Cortex of kidney (tissue), 1 donor: ENCODE measurements at places on chromosomes 3 and 15.

- no peak for DNase-seq
Observed at GRCh38 chr15:59158701-59159034, 48.0 kb upstream of the LDHAL6B start.

DNA sequence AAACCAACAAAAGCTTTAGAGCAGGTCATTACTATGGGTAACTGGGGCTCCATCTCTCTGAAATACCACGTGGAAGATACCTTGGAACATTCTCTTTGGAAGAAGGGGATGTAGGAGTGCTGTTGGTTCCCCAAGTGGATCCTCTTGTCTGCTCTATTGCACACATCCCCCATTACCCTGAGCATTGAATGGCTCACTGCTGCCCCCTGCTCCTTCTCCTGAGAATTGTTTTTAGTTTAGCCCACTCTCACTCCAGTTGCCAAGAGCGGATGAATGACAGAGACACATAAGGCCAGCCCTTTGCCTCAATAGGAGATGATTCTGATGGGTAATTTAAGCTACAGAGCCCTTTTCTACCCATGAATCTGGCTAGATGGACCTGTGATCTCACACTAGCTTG lies 135.6 kb upstream of the SUCLG2 start:
- DNase-seq, result no peak

GRCh38 chr15:60932051-60932915 lies 296.8 kb downstream of the RORA start:
- no peak for DNase-seq

- no peak for DNase-seq
Observed at GRCh38 chr3:132659365-132660051, at the start of gene ACAD11. Gene ACAD11, minus strand, starts transcription at chr3:132659809. Its CDS starts 58 bp downstream, at chr3:132659751.

DNA sequence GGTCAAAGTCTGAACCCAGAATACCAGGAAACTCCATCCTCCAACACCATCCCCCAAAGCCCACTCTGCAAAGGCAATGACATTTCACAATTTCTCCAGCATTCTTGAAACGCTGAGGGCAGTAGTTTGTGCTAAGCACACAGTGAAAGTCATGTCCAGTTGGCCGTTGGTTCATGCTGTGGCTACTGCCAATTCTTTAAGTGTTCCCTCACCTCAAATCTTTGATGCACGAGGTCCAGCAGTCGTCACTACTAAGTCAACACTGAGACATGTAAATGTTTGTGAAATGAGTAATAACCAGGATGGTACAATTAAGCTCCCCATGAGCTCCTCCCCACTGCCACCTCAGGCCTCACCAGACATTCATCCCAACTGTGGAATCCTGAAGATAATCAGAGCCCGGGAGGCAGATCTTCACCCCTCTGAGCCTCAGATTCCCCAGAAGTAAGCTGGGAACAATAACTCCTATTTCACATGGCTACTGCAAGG lies 7.0 kb downstream of the SUCLG2 start:
- DNase-seq, result no peak

DNA sequence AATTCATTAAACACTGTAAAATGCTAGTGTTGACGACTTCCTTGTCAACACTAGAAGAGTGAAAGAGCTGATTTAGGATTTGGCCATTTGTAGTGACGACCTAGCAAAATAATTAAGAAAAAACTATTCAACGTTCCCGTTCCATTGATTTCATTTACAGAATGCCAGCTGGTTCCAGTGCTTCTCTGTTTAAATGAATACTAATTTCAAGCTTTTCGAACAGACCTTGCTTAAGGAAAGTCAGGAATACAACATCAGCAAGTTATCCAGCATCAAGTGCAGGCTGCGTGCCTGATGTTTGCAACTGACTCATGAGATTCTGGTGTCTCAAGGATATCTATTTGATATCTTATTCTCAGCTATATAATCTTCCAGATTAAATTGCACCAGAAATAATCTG lies 98.4 kb upstream of the BHLHE40 start:
- no peak for DNase-seq

- no peak for DNase-seq
Observed at GRCh38 chr3:47365213-47366153, 15.3 kb upstream of the PTPN23 start.

GRCh38 chr3:48475188-48475587 lies 28.7 kb downstream of the ATRIP start:
- DNase-seq, result no peak

- no peak for DNase-seq
Observed at GRCh38 chr3:15277861-15278500, 54.4 kb downstream of the SH3BP5 start.

GRCh38 chr3:55664387-55664786 lies 177.3 kb upstream of the WNT5A start:
- DNase-seq, result no peak

GRCh38 chr3:51530485-51530884 lies 8.0 kb upstream of the RAD54L2 start:
- DNase-seq, result no peak

DNA sequence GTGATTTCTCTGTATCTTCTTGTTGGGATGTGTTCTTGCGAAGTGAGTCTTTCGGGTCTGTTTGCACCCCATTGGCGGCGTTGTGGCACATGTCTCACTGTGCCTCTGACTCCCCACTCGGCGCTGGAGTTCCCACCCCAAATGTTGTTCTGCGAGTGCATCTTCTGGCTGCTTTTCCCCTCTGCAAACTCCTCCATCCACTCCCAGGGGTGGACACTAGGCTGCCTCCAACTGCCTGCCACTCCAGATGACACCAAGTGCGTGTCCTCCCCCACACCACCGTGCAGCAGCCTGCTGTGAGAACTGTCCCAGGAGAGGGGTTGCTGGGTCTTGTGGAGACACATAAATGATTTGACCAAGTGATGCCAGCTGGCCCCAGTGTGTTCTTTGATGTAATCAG lies 17.6 kb downstream of the EFCC1 start:
- no peak for DNase-seq

GRCh38 chr3:55322638-55323037 lies 164.5 kb downstream of the WNT5A start:
- DNase-seq, result no peak

DNA sequence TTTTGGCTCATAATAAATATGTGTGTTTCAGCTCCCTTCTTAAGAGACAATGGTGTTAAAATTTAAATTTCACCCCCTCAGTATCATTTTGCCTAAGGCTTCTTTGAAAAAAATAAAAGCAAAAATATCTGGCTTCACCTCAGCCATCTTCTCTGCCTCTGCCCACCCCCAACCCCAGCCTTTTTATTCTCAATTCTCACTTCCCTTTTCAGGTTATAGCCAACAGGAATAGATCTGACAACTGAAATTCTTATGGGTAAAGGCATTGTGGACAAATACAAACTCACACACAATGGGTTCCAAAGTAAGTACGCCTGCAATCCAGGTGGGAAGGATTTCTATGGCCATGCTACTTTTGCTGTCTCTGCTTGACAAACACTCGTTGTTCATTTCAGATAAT lies 399.0 kb upstream of the ARRDC4 start:
- DNase-seq, result no peak

DNA sequence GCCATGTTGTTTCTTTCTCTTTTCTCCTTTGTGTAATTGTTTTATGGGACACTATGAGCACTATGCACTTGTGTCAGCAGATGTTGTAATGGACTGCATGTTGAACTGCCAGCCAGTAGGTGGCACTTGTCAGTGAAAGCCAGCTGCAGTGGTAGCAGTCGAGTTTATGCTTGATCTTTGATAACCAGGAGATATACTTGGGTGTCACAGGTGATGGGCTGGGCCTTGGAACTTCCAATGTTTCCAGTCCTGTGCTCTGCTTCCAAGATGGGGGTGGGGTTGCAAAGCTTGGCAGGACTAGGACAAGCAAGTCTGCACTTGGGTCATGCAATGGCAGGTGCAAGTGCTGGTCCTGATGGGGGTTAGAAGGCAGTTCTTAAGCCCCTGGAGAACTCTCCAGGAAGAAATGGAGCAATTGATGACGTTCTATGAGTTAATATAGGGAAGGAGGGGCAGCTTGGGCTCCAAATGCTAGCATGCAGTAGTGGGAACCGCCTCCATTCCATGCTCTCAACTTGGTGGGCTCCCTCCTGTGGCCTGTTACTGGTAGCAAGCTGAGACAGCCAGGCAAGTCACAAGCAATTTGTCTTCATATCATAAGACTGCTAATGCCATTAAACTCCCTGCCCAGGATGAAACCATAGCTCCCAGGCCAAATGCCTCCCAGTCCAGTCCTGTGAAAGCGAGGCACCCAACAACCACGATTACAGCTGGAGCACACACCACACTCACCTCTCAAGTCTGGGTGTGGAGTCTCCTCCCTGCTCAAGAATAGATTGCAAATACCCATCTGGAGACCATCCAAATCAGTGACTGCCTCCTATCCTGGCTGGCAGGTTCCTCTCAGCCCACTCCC lies 287.2 kb downstream of the CGGBP1 start:
- no peak for DNase-seq

- no peak for DNase-seq
Observed at GRCh38 chr15:56207711-56208110, 36.0 kb downstream of the RFX7 start.

DNA sequence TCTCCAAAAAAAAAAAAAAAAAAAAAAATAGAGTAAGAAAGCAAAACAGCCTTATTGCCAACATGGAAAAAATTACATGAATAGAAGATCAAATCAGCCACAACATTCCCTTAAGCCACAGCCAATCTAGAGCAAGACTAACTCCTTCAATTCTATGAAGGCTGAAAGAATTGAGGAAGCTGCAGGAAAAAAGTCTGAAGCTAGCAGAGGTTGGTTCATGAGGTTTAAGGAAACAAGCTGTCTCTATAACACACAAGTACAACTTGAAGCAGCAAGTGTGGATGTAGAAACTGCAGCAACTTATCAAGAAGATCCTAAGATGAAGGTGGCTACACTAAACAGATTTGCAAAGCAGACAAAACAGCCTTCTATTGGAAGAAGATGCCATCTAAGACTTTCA lies 9.3 kb downstream of the PARL start:
- DNase-seq, result no peak

- DNase-seq, result no peak
Observed at GRCh38 chr3:127185268-127185667, 7.7 kb upstream of the PRR23E start.

DNA sequence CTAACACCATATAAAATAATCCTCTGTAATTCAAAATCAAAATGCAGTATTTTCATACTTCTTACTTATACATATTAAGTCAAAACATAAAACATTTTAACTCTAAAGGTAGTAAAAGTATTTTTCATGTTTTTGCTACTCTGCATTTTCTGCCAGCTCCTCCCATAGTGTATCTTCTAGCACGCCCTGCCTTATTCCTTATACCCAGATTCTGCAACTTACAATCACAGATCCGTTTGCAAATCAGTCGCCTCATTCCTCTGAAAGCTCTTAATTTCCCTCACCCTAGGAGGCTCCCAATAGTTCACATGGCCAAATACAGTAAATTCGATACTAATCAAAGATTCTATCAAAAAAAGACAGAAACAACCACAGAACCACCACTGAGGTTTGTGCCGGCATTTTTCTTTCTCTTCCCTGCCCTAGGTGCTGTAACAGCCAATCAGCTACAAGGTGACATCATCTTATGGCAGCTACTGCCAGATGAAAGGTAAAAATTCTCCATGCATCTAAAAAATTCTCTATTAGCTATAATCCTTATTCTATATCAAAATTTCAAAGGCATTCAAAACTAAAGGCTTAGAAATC lies 72.9 kb downstream of the CLASP2 start:
- no peak for DNase-seq

DNA sequence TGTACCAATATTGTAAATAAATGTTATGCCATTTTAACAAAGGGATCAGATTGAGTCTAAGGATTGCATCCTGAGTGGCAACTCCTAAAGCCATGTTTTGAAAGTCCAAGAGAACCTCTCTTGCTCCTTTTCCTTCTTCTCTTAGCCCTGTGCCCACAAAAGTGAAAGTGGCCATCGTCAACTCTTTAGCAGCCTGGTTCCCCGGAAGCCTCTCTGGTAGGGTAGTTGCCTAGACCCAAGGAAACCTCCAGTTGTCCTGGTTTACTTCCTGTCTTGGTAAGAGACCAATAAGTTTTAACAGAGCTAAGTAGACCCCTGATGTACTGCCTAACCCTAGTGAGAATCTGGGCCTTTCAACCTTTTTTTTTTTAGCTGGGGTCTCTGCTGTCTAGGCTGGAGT lies 10.2 kb upstream of the ITPKA start:
- no peak for DNase-seq

DNA sequence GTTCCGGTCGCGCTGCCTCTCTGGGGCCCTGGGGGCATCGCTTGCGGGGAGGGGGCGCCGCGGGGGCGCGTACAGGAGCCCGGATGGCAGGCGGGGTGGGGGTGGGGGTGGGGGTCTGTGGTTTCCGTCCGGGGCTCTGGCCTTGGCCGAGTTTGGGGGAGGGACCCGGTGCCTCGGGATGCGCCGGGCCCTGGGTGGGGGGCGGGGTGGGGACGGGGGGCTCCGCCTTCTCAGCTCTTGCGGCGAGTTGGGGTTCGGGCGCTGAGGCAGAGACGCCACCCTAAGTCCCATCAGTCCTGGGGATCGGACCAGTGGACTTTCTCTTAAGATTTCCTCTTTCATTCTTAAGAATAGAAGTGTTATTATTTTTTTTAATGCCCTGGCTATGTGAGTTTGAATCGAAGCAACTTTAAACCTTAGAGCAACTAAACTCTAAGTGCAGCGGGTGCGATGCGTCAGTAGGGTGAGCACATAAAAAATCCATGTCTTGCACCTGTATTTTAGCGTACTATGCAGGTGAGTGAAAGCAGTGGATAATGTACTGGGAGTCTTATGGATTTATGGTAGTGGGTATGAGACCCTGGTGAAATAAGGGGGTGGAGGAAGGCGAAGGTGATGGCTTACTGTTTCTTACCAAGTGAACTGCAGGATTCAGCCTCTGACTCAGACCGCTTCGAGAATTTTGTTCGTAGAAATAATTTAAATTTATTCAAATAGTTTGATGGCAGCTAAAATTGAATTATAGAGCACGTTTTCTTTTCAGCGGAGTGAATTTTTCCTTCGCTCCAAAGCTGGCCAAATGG lies 762 bp downstream of the CTNNB1 start:
- DNase-seq, result no peak

GRCh38 chr3:66934725-66935124 lies 63.4 kb upstream of the KBTBD8 start:
- DNase-seq, result no peak

DNA sequence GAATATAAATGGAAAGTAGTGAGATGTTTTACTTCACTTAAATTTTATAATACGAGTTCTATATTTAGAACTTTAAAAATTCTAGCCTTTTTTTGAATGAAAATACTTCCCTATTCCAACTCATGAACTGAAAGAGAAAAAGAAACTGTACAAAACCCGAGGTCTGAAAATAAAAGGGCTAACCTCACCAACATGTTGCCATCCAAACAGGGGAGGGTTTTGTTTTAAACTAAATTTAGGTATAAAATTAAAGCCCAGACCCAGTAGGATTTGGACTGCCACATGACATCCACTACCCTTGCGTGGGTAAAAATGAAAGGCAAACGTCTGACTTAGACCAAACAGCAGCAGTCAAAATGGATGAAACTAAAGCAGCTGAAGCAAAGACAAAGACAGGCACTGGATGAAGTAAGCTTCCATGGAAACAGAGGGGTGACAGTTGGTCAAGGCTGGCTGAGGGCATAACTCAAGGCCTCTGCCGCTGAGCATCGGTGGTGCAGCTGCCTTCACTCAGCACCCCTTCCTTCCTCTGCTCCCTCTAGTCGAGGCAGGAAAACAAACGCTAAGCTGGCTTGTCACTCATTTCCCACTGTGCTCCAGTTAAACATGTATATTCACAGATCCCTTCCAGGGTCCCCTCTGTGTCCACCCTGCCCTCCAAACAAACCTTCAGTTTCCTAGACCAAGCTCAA lies 58.1 kb downstream of the TM4SF4 start:
- DNase-seq, result no peak

GRCh38 chr3:127855246-127855645 lies 32.9 kb upstream of the MGLL start:
- no peak for DNase-seq
